ENCODE measurements at places on chromosomes 11 and 22.

- no peak for DNase-seq
These were observed 33.0 kb upstream of the DBX1 start for GRCh38 chr11:20193307-20193706.

GRCh38 chr11:85863855-85864254 is 8.7 kb downstream of the CCDC83 start:
- DNase-seq: no peak

DNA sequence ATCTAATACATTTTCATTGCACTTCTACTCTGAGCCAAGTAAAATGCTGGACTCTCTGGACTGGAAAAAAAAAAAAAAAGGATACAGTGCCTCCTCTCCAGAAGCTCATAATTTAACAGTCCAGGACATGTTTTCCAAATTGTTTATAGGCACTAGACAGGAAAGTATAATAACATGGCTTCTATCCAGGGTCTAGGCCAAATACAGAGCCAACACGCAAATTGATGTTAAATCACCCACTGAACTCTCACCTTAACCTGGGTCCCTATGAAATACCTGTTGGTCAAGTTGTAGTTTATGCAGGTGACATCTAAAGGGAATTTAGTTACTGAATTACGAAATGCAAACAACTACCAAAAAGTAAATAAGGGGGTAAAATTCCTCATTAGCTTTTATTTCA is 428.7 kb upstream of the LUZP2 start:
- no peak for DNase-seq

DNA sequence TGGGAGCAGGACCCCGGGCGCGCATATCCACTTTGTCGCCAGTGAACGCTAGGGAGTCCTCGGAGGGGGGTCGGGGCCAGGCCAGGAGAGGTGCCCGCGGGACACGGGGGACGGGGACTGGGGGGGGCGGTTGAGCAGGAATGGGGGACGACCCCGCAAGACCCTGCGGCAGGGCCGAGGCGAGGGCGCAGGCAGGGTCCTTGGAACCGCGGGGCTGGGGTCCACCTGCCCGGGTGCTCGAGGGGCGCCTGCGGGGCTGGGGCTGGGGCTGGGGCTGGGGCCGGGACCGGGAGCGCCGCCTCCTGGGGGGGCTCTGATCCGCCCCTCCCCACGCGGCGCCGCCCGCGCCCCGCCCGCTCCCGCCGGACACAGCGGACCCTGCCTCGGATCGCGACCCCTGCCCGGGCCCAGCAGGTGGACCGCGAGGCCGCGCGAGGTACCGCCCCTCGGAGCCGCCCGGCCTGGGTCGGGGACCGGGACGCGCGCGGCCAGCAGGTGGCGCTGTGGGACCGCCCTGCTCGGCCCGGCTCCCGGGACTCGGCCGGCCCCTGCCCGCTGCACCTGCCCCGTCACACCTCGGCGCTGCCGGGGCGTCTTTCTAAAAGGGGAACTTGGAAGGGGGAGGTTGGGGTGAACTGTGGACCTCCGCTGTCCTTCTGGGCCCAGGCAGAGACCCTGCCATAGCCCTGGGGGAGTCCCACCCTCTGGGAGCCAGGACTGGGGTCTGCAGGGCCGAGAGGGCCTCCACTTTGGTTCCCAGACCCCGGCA is 11.0 kb downstream of the CRELD2 start:
- no peak for DNase-seq

DNA sequence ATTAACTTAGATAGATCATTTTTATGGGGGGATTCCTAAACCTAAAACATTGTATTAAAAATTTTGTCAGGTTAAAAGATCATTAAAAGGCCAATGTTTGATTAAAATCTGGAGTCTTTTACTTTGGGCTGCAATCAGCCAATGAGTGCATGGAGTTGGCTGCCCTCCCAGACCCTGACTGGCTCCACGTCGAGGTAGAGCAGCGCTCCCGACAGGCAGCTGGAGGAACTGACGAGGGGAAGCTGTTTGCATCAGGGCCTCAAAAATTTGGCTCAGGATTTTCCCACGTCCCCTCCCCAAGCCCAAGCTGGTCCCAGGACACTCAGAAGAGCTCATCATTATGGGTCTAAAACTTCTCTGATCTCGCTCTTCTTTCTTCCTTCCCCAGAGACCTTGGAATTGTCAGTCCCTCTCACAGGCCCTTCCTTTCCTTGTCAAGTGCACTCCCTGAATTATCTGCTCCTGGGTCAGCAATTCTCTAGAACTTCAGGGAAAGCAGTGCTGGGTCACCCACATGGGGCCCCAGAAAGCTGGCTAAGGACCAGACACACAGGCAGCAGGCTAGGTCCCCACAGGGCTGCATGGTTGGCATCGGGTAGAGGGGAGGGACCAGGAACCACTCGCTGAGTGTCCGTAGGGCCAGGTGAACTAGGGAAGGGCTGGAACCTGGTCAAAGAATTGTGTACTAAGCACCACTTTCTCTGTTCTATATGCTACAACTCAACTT is 119.6 kb upstream of the IGLL5 start:
- DNase-seq: no peak

GRCh38 chr11:134683860-134684259 is 271.8 kb upstream of the B3GAT1 start:
- DNase-seq: no peak

DNA sequence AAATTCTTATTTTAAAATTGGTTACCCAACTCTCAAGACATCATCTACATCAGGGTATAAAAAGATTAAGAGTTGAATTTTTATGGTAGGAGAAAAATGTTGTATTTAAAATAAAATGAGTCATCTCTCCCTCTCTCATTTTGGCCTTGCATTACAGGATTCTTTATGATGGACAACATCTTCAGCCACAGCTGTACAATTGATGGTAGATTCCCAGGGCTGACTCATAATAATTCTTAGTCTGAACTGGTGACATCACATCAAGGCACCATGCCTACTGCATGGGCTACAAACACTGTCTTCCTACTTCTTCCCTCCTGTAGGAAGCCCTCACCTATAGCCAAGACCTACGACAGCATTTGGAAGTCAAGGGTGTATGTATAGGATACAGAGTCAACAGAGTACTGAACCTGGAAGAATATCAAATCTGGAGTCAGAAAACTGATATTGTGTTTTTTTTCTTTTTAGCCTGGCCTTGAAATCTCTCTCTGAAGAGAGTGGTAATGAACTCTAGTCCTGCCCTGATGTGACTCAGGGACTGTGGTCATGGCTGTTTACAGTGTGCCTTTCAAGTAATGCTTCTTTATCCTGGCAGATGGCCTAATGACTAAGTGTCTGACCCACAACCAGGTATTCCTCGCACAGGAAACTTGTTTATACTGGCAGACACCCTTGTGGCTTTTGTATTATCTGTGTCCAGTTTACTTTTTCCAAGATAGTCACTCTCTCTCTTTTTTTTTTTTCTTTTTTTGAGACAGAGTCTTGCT is 32.5 kb downstream of the MRGPRX2 start:
- DNase-seq: no peak

GRCh38 chr22:45441138-45441537 is 27.6 kb downstream of the RIBC2 start:
- peak; percentile 2 for DNase-seq

GRCh38 chr11:33040862-33041453 is 1.6 kb downstream of the TCP11L1 start:
- peak; percentile 22 for DNase-seq

All from NCI-H526 treated with DMSO at 0.1 percent for 48 hours (cell line).